ENCODE measurements at places on chromosomes 7 and 10.

GRCh38 chr7:1244700-1245523, 12.2 kb downstream of the UNCX start:
- no peak for DNase-seq

GRCh38 chr10:79020015-79020491, 48.7 kb upstream of the ZMIZ1 start:
- no peak for DNase-seq

- no peak for DNase-seq
Observed at GRCh38 chr10:98340261-98340939, 72.4 kb upstream of the LOXL4 start.

GRCh38 chr10:6309816-6310215, 107.1 kb downstream of the PFKFB3 start:
- DNase-seq: no peak

DNA sequence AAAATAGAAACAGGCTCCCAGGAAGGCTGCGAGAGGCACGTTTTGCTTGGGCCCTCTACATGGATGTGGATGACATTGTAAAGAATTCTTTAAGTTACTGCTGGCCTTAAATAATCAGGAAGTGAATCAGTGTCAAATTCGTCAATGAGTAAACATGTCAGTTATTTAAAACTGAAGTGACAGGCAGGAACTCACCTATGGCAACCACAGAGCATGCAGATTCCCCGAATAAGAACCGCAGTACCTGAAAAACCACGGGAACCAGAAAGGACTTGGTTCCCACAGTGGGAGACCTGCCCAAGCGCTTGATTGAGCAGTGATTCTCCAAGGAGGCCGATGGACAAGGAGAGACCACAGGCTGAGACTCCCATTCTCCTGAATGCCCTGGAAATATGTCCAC, 351.2 kb upstream of the AKR1E2 start:
- DNase-seq: no peak

GRCh38 chr7:76069238-76069638, 21.3 kb downstream of the MDH2 start:
- DNase-seq: no peak

DNA sequence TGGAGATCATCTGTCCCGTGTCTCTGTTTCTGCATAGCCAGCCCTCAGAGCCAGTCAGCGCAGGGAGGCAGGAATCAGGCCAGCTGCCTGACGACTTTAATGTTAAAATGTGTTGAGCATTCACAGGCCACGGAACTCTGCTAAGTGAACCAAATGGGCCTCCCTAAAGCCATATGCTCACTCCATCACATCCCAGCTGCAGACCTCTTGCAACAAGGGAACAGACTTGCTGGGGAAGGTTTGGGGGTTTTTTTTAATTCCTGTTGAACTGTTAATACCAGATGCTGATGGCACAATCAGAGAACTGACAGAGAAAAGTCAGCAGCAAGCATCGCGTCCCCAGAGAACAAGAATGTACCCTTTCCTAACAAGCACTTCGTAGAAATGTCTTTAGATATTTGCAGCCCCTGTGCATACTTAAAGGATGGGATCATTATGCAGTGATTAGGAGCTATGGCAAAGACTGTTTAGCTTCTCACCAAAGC, 900.4 kb upstream of the AUTS2 start:
- DNase-seq: no peak

GRCh38 chr10:60742512-60742911, 35.8 kb upstream of the CDK1 start:
- no peak for DNase-seq

DNA sequence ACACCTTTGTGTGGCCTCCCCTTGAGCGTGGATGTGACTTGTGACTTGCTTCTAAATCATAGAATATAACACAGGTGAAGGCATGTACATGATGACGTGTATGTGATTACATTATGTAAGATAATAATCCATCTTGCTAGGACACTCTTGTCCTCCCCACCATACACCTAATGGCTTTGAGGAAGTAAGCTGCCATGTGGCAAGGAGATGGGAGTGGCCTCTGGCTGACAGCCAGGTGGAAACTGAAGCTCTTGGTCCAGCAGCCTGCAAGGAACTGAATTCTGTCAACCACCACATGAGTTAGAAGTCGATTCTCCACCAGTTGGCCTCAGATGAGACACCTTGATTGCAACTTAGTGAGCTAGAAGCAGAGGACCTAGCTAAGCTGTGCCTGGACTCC, 67.4 kb upstream of the ELN start:
- no peak for DNase-seq

DNA sequence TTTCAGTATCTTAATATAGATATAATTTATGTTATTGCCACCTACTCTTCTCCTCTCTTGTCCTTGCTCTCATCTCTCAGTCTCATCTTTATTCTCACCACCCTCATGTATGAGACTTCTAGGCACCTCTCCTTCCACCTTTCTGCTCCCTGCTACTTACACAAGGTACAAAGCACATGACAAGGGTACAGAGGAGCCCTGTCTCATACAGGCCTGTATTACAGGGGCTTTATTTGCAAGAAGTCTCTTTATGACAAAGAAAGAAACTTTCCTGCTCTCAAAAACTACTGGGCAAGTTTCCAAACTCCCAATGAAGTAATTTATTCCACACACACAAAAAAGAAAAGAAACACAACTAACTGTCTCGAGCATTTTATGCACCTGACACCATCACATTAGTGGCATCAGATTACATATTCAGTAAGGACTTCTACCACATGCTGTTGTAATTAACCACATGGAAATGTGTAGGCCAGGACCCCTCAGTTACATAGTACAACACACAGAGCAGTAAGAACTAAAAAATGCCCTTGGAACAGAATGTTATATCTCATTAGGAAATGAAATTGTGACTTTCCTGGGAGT, 253.1 kb downstream of the FZD1 start:
- DNase-seq: no peak

GRCh38 chr7:159095979-159096411, 48.7 kb downstream of the VIPR2 start:
- DNase-seq: no peak
